ENCODE measurements at places on chromosomes 6 and 20. TPM values are rescaled to one million over a fixed set of nuclear protein-coding genes. Genes with fewer than 3 reads are reported as not detected.

TP53TG5 gene
- total RNA-seq = not detected

SSTR4 gene
- not detected for total RNA-seq

C6orf15 gene
- total RNA-seq = 0.33 TPM

SUN5 gene
- not detected for total RNA-seq

BMP5 gene
- total RNA-seq = not detected

MYMX gene
- 0.98 TPM for total RNA-seq

PAK5 gene
- total RNA-seq = not detected

PCK1 gene
- total RNA-seq = not detected

SAMD5 gene
- total RNA-seq = 1.3 TPM

NOX3 gene
- not detected for total RNA-seq

CD93 gene
- total RNA-seq = 215 TPM

CFB gene
- total RNA-seq = 1.2 TPM

SEL1L2 gene
- not detected for total RNA-seq

BHLHE23 gene
- not detected for total RNA-seq

CLPSL1 gene
- not detected for total RNA-seq

LRRC73 gene
- 0.65 TPM for total RNA-seq

SNX14 gene
- 90.5 TPM for total RNA-seq

TSHZ2 gene
- 0.98 TPM for total RNA-seq

OTOR gene
- not detected for total RNA-seq

RAET1G gene
- total RNA-seq = 0.33 TPM

OR2B6 gene
- total RNA-seq = not detected

HDGFL1 gene
- not detected for total RNA-seq

EHMT2 gene
- total RNA-seq = 37.7 TPM

GSTA3 gene
- total RNA-seq = not detected

MATN4 gene
- total RNA-seq = not detected

LAMA2 gene
- 1.6 TPM for total RNA-seq

GPR6 gene
- total RNA-seq = not detected

FGD2 gene
- not detected for total RNA-seq

MOG gene
- total RNA-seq = not detected

SLC13A3 gene
- under 0.01 TPM for total RNA-seq

HLA-DRB5 gene
- total RNA-seq = 0.33 TPM

SLC26A8 gene
- total RNA-seq = not detected

HAO1 gene
- not detected for total RNA-seq

DBNDD2 gene
- 4.9 TPM for total RNA-seq

ASIP gene
- total RNA-seq = not detected

Measured in vein endothelial cell (primary cell).